ENCODE measurements at places on chromosomes 11 and 22. TPM values are rescaled to one million over a fixed set of nuclear protein-coding genes. Genes with fewer than 3 reads are reported as not detected.

The KCNK7 gene
- total RNA-seq: 0.40 TPM

The EFCAB6 gene
- 0.80 TPM for total RNA-seq

The GAS2 gene
- 1.6 TPM for total RNA-seq

The MMP1 gene
- 2.9 TPM for total RNA-seq

The TRPM5 gene
- total RNA-seq: 1.3 TPM

The RGL4 gene
- total RNA-seq: 0.35 TPM

The JAM3 gene
- 14.5 TPM for total RNA-seq

The HOATZ gene
- not detected for total RNA-seq

The KRTAP5-2 gene
- not detected for total RNA-seq

The KDM4E gene
- not detected for total RNA-seq

The APOA1 gene
- total RNA-seq: 0.53 TPM

The NELL1 gene
- not detected for total RNA-seq

GRCh38 chr22:31944700-31945442, 536 bp downstream of the YWHAH start:
- peak overlapping the region; percentile 98 for H3K27ac ChIP-seq
- H3K36me3 ChIP-seq: no peaks in the 10 kb centered on the region
- H3K4me1 ChIP-seq: peaks cover 9% of the 10 kb centered on the region
- no peaks in the 10 kb centered on the region for H3K27me3 ChIP-seq

DNA sequence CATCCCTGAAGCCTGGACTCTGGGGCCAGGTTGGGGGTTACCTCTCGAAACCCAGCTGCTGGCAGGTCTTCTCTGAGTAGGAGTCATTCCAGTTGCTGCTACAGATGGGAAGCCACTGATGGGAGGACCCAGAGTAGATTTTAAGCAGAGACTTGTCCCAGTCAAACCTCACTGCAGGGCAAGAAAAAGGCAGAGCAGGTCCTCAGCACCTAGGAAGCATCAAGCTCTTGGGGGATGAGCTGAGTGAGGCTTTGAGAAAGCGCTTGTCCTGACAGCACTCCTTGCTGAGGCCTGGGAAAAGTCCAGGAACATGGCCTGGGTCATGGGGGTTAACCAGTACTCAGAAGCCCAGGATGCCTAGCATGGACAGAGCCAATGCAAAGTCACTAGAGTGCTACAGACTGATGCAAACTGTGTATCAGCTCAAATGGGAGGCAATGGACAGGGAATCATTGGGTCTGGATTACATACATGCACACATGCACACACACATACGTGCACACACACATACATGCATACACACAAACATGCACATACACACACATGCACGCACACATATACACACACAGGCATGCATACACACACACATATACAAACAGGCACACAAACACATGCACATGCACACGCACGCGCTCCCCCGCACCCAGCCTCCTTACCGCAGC, 15.3 kb downstream of the TMPRSS13 start:
- no peaks in the 10 kb centered on the region for H3K27me3 ChIP-seq
- no peaks in the 10 kb centered on the region for H3K36me3 ChIP-seq
- H3K27ac ChIP-seq: no peak overlapping the region
- H3K4me1 ChIP-seq: no peaks in the 10 kb centered on the region

DNA sequence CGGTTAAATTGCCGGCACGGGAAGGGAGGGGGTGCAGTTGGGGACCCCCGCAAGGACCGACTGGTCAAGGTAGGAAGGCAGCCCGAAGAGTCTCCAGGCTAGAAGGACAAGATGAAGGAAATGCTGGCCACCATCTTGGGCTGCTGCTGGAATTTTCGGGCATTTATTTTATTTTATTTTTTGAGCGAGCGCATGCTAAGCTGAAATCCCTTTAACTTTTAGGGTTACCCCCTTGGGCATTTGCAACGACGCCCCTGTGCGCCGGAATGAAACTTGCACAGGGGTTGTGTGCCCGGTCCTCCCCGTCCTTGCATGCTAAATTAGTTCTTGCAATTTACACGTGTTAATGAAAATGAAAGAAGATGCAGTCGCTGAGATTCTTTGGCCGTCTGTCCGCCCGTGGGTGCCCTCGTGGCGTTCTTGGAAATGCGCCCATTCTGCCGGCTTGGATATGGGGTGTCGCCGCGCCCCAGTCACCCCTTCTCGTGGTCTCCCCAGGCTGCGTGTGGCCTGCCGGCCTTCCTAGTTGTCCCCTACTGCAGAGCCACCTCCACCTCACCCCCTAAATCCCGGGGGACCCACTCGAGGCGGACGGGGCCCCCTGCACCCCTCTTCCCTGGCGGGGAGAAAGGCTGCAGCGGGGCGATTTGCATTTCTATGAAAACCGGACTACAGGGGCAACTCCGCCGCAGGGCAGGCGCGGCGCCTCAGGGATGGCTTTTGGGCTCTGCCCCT, 529 bp upstream of the CCND1 start:
- peaks cover 45% of the 10 kb centered on the region for H3K4me1 ChIP-seq
- H3K36me3 ChIP-seq: no peaks in the 10 kb centered on the region
- H3K4me3 ChIP-seq: peak overlapping the region; percentile 86
- H3K27ac ChIP-seq: peak overlapping the region; percentile 73
- DNase-seq: peak; percentile 62

GRCh38 chr11:69135420-69136363, 20.0 kb upstream of the SMIM38 start:
- H3K4me1 ChIP-seq: no peaks in the 10 kb centered on the region
- no peak overlapping the region for H3K4me3 ChIP-seq
- DNase-seq: no peak
- H3K27ac ChIP-seq: no peak overlapping the region

DNA sequence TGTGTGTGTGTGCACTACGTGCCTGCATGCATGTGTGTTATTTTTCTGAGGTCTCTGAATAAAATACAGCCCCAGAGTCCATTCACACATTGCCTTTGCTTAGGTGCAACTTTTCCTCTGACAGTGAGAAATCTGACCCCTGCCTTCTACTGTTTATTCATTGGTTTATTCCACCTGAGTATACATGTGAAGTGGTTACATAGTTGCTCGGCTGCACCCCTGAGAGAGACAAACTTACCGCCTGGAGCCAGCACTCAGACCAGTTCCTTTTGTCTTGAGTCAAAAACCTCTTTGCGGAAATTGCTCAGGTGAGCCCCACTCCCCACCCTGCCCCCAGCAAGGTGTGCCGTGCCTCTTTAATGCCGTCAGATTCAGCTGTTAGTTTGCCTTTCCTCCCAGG, 363.6 kb downstream of the BRD1 start:
- H3K4me3 ChIP-seq: no peak overlapping the region
- H3K27me3 ChIP-seq: no peaks in the 10 kb centered on the region
- no peaks in the 10 kb centered on the region for H3K36me3 ChIP-seq
- H3K4me1 ChIP-seq: no peaks in the 10 kb centered on the region
- no peak for DNase-seq

- DNase-seq: no peak
- H3K36me3 ChIP-seq: no peaks in the 10 kb centered on the region
- no peaks in the 10 kb centered on the region for H3K27me3 ChIP-seq
Observed at GRCh38 chr11:116557282-116557681, 215.5 kb downstream of the BUD13 start.

DNA sequence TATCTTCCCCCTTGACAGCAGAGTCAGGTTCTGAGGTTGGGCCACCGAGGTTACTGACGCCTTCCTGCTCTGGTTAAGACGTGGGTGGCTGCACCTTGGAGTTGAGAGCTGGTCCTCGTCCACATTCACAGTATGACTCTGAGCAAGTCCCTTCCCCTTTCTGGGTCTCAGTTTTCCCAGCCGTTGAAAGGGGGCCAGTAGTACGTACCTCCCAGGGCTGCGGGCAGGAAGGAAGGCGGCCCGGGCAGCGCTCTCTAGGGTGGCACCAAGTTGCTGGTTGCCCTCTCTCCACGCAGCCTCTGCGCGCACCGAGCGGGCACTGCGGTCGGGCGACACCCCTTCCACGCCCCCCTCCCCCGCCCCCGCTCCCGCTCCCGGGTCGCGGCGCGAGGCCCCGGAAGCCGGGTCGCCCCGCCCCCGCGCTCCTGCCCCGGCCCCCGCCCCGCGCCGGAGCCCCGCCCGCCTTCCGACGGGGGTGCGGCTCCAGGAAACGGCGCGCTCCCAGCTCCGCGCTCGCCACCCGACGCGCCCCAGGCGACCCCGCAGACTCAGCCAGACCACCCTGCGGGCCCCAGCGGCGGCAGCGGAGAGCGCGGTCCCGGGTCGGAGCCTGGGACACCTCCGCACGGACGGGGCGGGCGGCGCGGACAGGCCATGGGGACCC, at the start of gene EHBP1L1:
TSS of gene EHBP1L1 (plus strand) at position 486 of the 664 bp plus-strand sequence. CDS start 250 bp downstream, outside the sequence.
- DNase-seq: peak; percentile 76
- H3K4me1 ChIP-seq: peaks cover 48% of the 10 kb centered on the region
- peak within 1 kb of the TSS; percentile 89 for H3K27ac ChIP-seq
- no peaks in the 10 kb centered on the region for H3K27me3 ChIP-seq
- peak within 1 kb of the TSS; percentile 91 for H3K4me3 ChIP-seq

- H3K4me1 ChIP-seq: no peaks in the 10 kb centered on the region
- H3K4me3 ChIP-seq: no peak overlapping the region
Observed at GRCh38 chr11:125073616-125074483, 10.7 kb downstream of the SLC37A2 start.

GRCh38 chr22:32534252-32535235, 59.9 kb downstream of the FBXO7 start:
- H3K27me3 ChIP-seq: no peaks in the 10 kb centered on the region
- peaks cover 7% of the 10 kb centered on the region for H3K4me1 ChIP-seq
- peak; percentile 56 for DNase-seq
- H3K36me3 ChIP-seq: no peaks in the 10 kb centered on the region

DNA sequence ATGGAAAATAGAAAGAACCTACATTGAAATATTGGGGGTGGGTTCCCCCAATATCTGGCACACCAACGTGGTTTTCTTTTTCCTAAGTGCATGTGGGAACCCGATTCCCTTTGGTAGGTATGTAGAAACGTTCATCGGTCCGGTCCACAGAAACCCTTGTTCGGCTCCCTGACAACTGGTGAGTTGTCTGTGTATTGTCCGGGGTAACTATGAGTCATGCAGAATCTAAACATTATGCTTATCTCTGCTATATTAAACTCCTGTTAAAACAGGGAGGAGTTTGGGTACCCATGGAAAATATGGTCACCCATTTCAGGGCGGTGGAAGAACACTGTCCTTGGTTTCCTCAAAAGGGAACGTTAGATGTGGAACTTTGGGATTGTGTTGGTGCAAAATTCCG, 25.1 kb upstream of the ALDH3B2 start:
- no peaks in the 10 kb centered on the region for H3K36me3 ChIP-seq
- H3K27me3 ChIP-seq: no peaks in the 10 kb centered on the region
- no peaks in the 10 kb centered on the region for H3K4me1 ChIP-seq
- DNase-seq: no peak
- no peak overlapping the region for H3K27ac ChIP-seq

DNA sequence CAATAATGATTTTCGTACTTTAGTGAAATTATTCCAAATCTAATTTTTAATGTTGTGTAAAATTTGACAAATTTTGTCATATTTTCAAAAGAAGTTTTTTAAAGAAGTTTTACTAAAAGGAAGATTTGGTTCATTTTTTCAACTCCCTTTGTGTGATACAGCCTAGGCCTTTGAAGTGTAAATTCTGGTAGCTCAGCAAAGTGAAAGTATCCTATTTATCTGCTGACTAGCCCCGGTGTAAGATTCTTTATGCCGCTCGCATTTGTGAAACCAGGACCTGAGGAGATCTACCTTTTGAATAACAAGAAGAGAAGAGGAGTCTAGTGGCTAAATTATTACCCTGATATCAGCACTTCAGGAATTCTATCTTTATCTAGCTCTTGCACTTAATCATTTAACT, 177.4 kb downstream of the JRKL start:
- no peak overlapping the region for H3K4me3 ChIP-seq
- H3K27me3 ChIP-seq: no peaks in the 10 kb centered on the region
- H3K4me1 ChIP-seq: no peaks in the 10 kb centered on the region
- DNase-seq: no peak
- no peaks in the 10 kb centered on the region for H3K36me3 ChIP-seq

GRCh38 chr11:46391578-46392420, at the start of gene CHRM4:
Gene CHRM4 (minus strand): TSS chr11:46391776. CDS start chr11:46386557, 5,219 bp downstream.
- peaks cover 57% of the 10 kb centered on the region for H3K27me3 ChIP-seq
- H3K27ac ChIP-seq: no peak within 1 kb of the TSS
- H3K4me3 ChIP-seq: peak within 1 kb of the TSS; percentile 40
- peaks cover 16% of the 10 kb centered on the region for H3K4me1 ChIP-seq
- no peak for DNase-seq
- no peaks in the 10 kb centered on the region for H3K36me3 ChIP-seq

- no peaks in the 10 kb centered on the region for H3K4me1 ChIP-seq
- H3K4me3 ChIP-seq: no peak overlapping the region
- peaks cover 17% of the 10 kb centered on the region for H3K36me3 ChIP-seq
- DNase-seq: no peak
- no peaks in the 10 kb centered on the region for H3K27me3 ChIP-seq
- H3K27ac ChIP-seq: no peak overlapping the region
Observed at GRCh38 chr11:587978-588380, 11.7 kb downstream of the PHRF1 start.

GRCh38 chr11:77542296-77542695, 47.5 kb upstream of the AQP11 start:
- no peaks in the 10 kb centered on the region for H3K27me3 ChIP-seq
- H3K36me3 ChIP-seq: no peaks in the 10 kb centered on the region
- no peak overlapping the region for H3K27ac ChIP-seq
- H3K4me1 ChIP-seq: no peaks in the 10 kb centered on the region

GRCh38 chr22:23828800-23829680, 9.8 kb downstream of the DERL3 start:
- H3K4me1 ChIP-seq: no peaks in the 10 kb centered on the region
- H3K4me3 ChIP-seq: no peak overlapping the region
- no peaks in the 10 kb centered on the region for H3K27me3 ChIP-seq

GRCh38 chr11:28699701-28700100, 591.5 kb downstream of the METTL15 start:
- H3K4me1 ChIP-seq: no peaks in the 10 kb centered on the region
- no peak for DNase-seq

DNA sequence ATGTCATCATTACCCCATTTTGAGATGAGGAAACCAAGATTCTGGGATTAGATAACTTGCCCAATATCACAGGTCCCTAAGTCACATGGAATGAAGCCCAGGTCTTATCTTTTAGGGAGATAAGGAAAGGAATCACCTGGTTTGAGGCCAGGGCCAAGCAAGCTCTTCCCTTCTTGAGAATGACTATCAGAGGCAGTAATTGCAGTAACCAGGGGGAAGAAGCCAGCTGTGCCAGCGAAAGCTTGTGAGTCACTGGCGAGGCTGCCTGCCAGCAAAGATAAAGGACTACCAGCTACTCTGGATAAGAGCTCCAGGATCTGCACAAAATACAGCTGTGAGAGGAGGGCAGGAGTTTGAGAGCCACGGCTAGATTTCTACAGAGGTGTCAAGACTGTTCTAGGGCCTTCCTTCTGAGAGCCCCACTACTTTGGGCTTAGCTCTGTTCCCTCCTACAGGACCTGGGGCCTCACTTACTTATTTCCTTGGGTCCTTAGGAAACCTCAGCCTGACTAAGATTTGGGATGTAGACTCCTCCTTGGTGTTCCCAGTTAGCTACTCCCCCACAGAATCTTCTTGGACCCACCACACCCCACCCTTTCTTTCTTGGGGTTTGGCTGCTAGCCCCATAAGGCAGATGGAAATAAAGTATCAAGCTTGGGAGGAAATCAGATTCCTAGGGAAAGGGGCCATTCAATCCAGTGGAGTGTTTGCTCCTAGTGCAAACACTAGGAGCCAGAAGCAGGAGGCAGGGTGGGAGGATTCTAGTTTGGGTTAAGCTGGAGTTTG, 9.7 kb upstream of the CCKBR start:
- no peak overlapping the region for H3K27ac ChIP-seq
- peak; percentile 57 for DNase-seq
- no peak overlapping the region for H3K4me3 ChIP-seq
- H3K36me3 ChIP-seq: no peaks in the 10 kb centered on the region
- no peaks in the 10 kb centered on the region for H3K27me3 ChIP-seq
